ENCODE measurements at places on chromosomes 6 and 20. TPM values are rescaled to one million over a fixed set of nuclear protein-coding genes. Genes with fewer than 3 reads are reported as not detected.

Gene HLA-DOB
- total RNA-seq: 0.26 TPM

Gene PROKR2
- not detected for total RNA-seq

Gene MEI4
- not detected for total RNA-seq

Gene OOEP
- not detected for total RNA-seq

Gene WFDC5
- total RNA-seq: not detected

Gene LTB
- not detected for total RNA-seq

Gene PDE10A
- under 0.01 TPM for total RNA-seq

Gene PIGU
- total RNA-seq: 6.4 TPM

Gene FAM217A
- not detected for total RNA-seq

Gene UST
- total RNA-seq: 19.5 TPM

Gene KHDC1L
- total RNA-seq: not detected

Gene WFDC13
- not detected for total RNA-seq

Gene ZSCAN16
- 5.9 TPM for total RNA-seq

Gene ABHD16B
- not detected for total RNA-seq

Gene SPATS1
- under 0.01 TPM for total RNA-seq

Gene SYTL3
- 4.6 TPM for total RNA-seq

Gene MRAP2
- total RNA-seq: 0.17 TPM

Gene LAMA4
- total RNA-seq: 494 TPM

Gene DEFB132
- not detected for total RNA-seq

Gene SRSF3
- total RNA-seq: 191 TPM

Gene PSORS1C1
- 0.66 TPM for total RNA-seq

Gene C4B
- total RNA-seq: 43.9 TPM

Gene ZDHHC14
- 4.6 TPM for total RNA-seq

Gene ADGRB3
- total RNA-seq: 0.77 TPM

Gene SAYSD1
- total RNA-seq: 13.9 TPM

Gene FERMT1
- 3.3 TPM for total RNA-seq

Gene SYNDIG1
- 0.17 TPM for total RNA-seq

Gene MAS1L
- total RNA-seq: not detected

Gene CRISP3
- not detected for total RNA-seq

Gene SCGN
- total RNA-seq: not detected

Gene HTR1E
- total RNA-seq: not detected

Gene NEURL2
- 8.0 TPM for total RNA-seq

Gene GSTA5
- total RNA-seq: not detected

Gene LGSN
- total RNA-seq: under 0.01 TPM
